ENCODE measurements at places on chromosomes 13 and 19. TPM values are rescaled to one million over a fixed set of nuclear protein-coding genes. Genes with fewer than 3 reads are reported as not detected.
A peak's percentile ranks its signal among the peaks of the same experiment; 100 is the strongest.

IGFL4 gene
- total RNA-seq = 1.9 TPM

CLEC17A gene
- not detected for total RNA-seq

SYNGR4 gene
- not detected for total RNA-seq

PDE4C gene
- 3.3 TPM for total RNA-seq

FPR3 gene
- total RNA-seq = 0.22 TPM

ZNF534 gene
- 0.22 TPM for total RNA-seq

- no peak for DNase-seq
Measured at GRCh38 chr13:110835721-110836604, 78.9 kb downstream of the ANKRD10 start.

- DNase-seq = peak; percentile 12
Measured at GRCh38 chr13:78689011-78689410, 30.1 kb upstream of the OBI1 start.

DNA sequence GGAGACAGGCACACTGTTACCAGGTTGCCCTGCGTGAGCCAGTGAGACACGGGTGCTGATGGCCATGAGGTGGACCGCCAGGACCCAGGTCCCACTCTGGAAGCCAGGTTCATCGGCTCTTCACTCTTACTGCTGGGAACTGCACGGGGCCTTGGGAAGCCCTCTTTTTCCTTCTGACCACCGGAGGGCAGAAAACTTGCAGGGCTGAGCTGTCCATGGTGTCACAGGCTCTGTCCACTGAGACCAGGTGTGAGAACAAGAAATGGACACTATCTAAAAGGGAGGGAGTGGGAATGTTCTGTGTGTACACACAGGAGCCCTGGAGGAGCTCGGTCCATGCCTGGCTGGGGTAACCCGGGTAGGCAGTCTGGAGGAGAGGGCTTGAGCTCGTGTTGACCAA is 93.4 kb downstream of the UQCRFS1 start:
- peak; percentile 9 for DNase-seq

- DNase-seq = no peak
Measured at GRCh38 chr19:31354799-31355664, 5.8 kb upstream of the TSHZ3 start.

- DNase-seq = peak; percentile 95
Measured at GRCh38 chr19:7159105-7159933, 89.8 kb downstream of the ZNF557 start.

- peak; percentile 91 for DNase-seq
Measured at GRCh38 chr19:4647676-4648644, 8.6 kb downstream of the TNFAIP8L1 start.

DNA sequence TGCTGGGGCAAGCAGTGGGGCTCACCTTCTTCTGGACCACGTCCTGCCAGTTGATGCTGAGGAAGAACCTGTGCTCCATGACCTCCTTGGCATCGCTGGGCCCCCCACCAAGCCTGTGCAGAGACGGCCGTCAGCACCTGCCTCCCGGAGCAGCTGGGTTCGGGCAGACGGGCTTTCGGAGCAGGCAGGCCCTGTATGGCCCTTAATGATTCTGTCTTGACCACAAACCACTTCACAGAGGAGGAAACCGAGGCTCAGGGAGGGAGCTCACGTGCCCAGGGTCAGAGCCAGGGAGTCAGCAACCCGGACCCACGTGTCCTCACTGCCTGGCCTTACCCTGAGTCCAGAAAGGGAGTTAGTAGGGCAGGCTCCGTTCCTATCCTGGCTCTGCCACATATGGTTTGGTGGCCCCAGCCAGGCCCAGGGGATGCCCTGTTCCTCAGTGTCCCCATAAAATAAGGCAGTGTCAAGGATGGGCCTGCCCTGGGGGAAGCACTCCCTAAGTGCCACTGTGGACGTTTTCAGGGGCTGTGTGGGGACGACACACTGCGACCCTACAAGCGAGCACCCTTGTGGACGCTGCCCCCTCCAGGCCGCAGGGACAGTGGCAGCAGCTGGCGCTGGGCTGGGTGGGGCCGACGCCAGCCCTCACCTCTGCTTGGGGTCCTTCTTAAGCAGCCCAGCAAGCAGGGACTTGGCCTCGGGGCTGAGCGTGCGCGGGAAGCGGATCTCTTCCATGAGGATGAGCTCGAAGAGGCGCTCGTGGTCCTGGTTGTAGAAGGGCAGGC is 8.9 kb upstream of the CCNP start:
- DNase-seq = no peak

DNA sequence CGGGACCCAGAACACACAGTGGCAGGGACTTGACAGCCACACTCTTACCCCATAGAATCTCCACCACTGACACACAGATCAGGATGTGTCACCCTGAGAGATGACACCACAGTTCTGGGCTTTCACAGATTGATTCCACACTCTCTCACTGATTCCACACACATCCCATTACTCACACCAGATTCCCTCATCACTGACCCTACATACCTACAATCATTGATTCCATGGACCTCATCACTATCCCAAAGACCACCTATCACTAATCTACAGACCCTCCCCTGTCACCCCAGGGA is 57.6 kb upstream of the ZNF527 start:
- no peak for DNase-seq

DNA sequence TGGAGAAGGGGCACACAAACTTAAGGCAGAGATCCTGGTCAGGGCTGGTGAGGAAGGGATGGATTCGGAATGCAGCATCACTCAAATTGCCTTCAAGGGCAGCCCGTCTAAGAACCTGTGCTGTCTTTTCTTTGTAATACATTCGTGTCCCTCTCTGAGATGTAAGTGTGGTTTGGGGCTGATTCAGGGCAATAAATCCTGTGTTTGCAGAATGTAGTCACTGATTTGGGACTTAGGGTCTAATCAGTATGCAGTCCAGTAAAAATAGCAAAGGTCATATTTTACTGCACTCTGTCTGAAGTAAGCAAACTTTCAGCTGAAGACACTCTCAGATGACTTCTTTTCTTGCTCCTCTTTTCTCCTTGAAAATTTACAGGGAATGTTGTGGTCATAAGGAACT is 93.8 kb upstream of the C1QTNF9B start:
- no peak for DNase-seq

DNA sequence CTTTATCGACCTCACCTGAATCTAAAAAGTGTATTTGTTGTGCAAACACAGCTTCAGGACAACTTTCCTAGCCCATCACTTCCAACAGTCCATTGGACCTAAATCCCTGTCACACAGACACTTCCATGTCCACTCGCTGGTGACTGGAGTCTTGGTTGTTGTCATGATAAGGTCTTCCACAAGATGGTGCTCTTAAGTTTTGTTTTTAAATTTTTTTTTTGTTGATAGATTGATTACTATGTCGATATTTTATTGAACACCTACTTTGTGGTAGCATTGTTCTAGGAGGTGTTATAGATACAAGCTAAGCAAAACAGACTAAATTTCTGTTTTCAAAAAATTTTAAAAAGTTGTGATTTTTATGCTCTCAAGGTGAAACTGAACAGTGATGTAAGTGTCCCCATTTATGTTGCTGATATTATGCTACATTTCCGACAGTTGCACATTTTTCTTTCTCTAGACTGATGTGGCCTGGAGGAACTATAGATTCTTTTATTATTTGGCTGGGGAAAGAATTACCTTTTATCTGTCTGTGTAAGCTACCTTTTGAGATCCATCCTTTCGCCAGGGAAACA is 8.1 kb upstream of the ERICH6B start:
- DNase-seq = no peak

DNA sequence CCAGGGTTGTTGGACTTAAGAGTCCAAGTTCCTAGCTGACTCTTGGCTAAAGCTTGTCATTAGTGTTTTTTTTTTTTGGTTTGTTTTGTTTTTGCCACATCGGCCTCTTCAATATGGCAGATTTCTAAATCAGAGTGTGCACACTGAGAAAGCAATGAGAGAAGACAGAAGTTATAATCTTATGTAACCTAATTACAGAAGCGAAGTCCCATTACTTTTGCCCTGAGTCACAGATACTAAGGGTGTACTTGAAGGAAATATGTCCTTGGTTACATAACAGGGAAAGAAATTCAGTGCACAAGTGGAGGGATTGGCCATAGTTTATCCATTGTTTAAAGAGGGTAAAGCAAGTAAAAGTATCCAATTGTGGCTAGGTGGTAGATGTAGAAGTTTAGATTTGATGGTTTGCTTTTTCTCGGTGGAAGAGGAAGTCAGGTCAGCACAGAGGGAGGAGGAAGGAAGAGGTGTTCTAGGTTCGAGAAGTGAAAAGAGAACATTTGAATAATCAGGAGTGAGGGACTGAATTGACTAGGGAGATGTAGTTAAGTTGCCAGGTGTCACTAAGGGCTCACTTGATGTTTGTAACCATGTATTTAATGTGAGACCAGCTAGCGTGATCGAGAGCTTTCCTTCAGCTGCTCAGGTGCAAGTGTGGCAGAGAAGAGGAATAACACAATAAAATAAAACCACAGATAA is 12.2 kb downstream of the GTF2F2 start:
- DNase-seq = no peak

Data from muscle of leg (tissue), 16 donors.